ENCODE measurements at places on chromosomes 6 and 20.

GRCh38 chr20:5833309-5833941 lies 83.2 kb downstream of the SHLD1 start:
- no peak overlapping the region for H3K27ac ChIP-seq
- no peak overlapping the region for H3K4me3 ChIP-seq
- H3K27me3 ChIP-seq, result no peaks in the 10 kb centered on the region
- no peaks in the 10 kb centered on the region for H3K36me3 ChIP-seq
- peaks cover 10% of the 10 kb centered on the region for H3K4me1 ChIP-seq
- no peak for DNase-seq

GRCh38 chr6:18279422-18279821 lies 15.1 kb upstream of the DEK start:
- H3K4me1 ChIP-seq, result no peaks in the 10 kb centered on the region
- no peak overlapping the region for H3K4me3 ChIP-seq
- DNase-seq, result no peak

GRCh38 chr6:20188630-20189075 lies 23.6 kb downstream of the MBOAT1 start:
- H3K36me3 ChIP-seq, result no peaks in the 10 kb centered on the region
- H3K27ac ChIP-seq, result no peak overlapping the region
- no peak overlapping the region for H3K4me3 ChIP-seq
- no peaks in the 10 kb centered on the region for H3K27me3 ChIP-seq
- H3K4me1 ChIP-seq, result no peaks in the 10 kb centered on the region

GRCh38 chr6:119205911-119206618 lies 127.6 kb upstream of the FAM184A start:
- no peak for DNase-seq
- H3K4me1 ChIP-seq, result no peaks in the 10 kb centered on the region
- no peak overlapping the region for H3K27ac ChIP-seq
- peaks cover 4% of the 10 kb centered on the region for H3K36me3 ChIP-seq

DNA sequence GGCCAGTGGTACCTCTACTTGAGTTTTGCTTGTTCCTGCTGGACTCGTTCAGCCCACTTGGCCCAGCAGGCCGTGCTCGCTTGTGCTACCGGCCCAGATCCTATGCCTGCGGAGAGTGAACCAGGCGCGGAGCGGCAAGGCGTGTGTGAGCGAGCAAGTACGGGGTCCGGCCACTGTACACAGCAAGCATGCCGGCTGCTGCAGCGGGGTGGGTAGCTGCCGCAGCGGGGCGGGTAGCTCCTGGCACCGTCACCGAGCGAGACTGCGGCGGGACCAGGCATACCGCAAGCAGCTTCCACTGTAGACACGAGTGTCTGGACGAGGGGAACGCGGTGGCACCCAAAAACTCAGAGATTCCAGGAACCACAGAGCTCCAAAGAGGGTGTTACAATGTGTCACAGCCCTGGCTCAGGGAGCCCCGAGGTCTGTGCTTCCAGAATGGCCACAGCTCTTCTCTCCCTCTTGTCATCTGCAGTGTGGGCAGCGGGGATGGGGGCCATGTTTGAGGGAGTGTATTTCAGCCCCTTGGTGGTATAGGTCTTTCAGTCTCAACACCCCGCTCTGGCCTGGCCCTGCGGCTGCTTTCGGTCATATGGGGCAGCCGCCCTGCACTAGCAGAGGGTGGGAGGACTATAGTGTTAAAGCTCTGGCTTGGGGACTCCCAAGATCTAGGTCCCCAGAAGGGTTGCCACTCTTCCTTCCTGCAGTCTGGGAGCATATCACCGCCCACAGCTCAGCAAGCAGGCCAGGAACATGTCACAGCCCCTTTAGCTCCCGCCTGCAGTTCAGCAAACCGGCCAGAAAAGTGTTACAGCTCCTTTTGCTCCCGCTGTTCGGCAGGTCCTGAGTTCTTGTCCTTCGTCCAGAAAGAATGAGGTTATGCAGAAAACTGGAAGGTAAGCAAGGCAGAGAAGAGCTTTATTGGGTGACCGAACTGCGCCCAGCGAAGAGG lies 6.1 kb upstream of the RWDD1 start:
- no peak overlapping the region for H3K27ac ChIP-seq
- no peaks in the 10 kb centered on the region for H3K36me3 ChIP-seq
- no peak overlapping the region for H3K4me3 ChIP-seq
- H3K4me1 ChIP-seq, result peaks cover 5% of the 10 kb centered on the region
- peaks cover 18% of the 10 kb centered on the region for H3K27me3 ChIP-seq

DNA sequence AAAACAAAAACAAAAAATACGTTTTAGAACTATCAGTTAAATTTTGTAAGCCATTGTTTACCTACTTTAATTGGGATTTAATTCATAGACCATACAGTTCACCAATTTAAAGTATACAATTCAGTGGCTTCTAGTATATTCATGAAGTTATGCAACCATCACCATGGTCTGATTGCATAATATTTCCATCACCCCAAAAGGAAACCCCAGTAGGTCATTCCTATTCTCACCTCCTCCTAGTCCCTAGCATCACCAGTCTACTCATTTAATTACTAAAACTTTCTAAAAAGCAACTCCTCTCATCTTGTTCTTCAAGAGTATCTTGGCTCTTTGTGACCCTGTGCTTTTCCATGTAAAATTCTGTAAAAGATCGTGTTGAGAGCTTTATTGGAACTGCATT lies 60.2 kb downstream of the ASXL1 start:
- no peaks in the 10 kb centered on the region for H3K36me3 ChIP-seq
- no peak overlapping the region for H3K4me3 ChIP-seq
- peaks cover 3% of the 10 kb centered on the region for H3K4me1 ChIP-seq
- H3K27me3 ChIP-seq, result no peaks in the 10 kb centered on the region
- H3K27ac ChIP-seq, result no peak overlapping the region
- DNase-seq, result no peak

- H3K36me3 ChIP-seq, result no peaks in the 10 kb centered on the region
- peaks cover 78% of the 10 kb centered on the region for H3K27me3 ChIP-seq
- H3K27ac ChIP-seq, result no peak overlapping the region
- peak overlapping the region; percentile 61 for H3K4me3 ChIP-seq
- DNase-seq, result peak; percentile 21
- H3K4me1 ChIP-seq, result peaks cover 7% of the 10 kb centered on the region
Observed at GRCh38 chr6:117483645-117484016, 1.2 kb downstream of the DCBLD1 start.

- DNase-seq, result no peak
- no peak overlapping the region for H3K4me3 ChIP-seq
- H3K4me1 ChIP-seq, result no peaks in the 10 kb centered on the region
Observed at GRCh38 chr20:48819821-48820648, 7.8 kb downstream of the PREX1 start.

- H3K4me3 ChIP-seq, result no peak overlapping the region
- no peaks in the 10 kb centered on the region for H3K27me3 ChIP-seq
- H3K4me1 ChIP-seq, result no peaks in the 10 kb centered on the region
- H3K36me3 ChIP-seq, result no peaks in the 10 kb centered on the region
- H3K27ac ChIP-seq, result no peak overlapping the region
Observed at GRCh38 chr6:125858427-125859320, 67.9 kb downstream of the NCOA7 start.

DNA sequence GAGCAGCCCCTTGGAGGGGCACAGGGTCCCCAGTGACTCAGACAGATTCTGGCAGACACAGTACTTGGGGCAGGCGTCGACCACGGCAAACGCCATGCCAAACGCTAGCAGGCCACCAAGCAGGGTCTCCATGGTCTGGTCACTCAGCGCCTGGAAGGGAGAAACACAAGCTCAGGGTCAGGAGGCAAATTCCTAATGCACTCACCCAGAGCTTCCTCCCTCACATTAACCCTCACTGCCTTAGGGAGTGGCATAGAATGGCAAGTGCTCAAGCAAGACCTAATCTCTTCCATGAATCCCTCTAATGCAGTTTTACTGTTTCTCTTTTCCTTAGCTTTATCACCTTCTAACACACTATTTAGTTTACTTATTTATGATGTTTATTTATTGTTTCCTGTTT lies 154.2 kb downstream of the LRFN2 start:
- no peaks in the 10 kb centered on the region for H3K36me3 ChIP-seq
- no peak overlapping the region for H3K4me3 ChIP-seq
- no peak for DNase-seq
- H3K27me3 ChIP-seq, result no peaks in the 10 kb centered on the region
- H3K27ac ChIP-seq, result no peak overlapping the region

GRCh38 chr6:6193221-6193745 lies 127.2 kb downstream of the F13A1 start:
- H3K4me3 ChIP-seq, result no peak overlapping the region
- H3K27ac ChIP-seq, result no peak overlapping the region
- no peaks in the 10 kb centered on the region for H3K4me1 ChIP-seq

- H3K27me3 ChIP-seq, result peaks cover under 1% of the 10 kb centered on the region
- peak overlapping the region; percentile 12 for H3K27ac ChIP-seq
- no peak for DNase-seq
- peaks cover 7% of the 10 kb centered on the region for H3K4me1 ChIP-seq
Observed at GRCh38 chr6:132511210-132511830, 1.6 kb downstream of the STX7 start.

DNA sequence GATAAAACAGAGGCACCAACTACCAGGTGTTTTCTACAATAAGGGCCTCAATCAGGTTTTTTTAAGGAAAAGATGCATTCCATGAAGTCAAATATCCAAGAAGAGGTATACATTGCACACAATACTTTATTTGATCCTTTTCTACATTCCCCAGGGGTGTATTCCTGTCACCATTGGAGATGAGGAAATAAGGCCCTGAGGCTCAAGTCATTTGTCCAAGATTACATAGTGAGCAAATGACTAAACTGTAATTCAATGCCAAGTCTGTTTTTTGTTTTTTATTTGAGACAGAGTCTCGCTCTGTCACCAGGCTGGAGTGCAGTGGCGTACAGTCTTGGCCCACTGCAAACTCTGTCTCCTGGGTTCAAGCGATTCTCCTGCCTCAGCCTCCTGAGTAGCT lies 69.2 kb upstream of the CDYL start:
- H3K4me1 ChIP-seq, result no peaks in the 10 kb centered on the region
- H3K27me3 ChIP-seq, result no peaks in the 10 kb centered on the region
- no peak overlapping the region for H3K4me3 ChIP-seq
- DNase-seq, result no peak
- H3K27ac ChIP-seq, result no peak overlapping the region

GRCh38 chr6:134477991-134478635 lies 160.2 kb upstream of the SGK1 start:
- H3K27me3 ChIP-seq, result no peaks in the 10 kb centered on the region
- no peak for DNase-seq

- H3K36me3 ChIP-seq, result no peaks in the 10 kb centered on the region
- no peaks in the 10 kb centered on the region for H3K4me1 ChIP-seq
- no peak for DNase-seq
- H3K27ac ChIP-seq, result no peak overlapping the region
- H3K27me3 ChIP-seq, result no peaks in the 10 kb centered on the region
Observed at GRCh38 chr6:156639009-156639721, 138.0 kb upstream of the ARID1B start.

- no peak for DNase-seq
- H3K27ac ChIP-seq, result no peak overlapping the region
- no peaks in the 10 kb centered on the region for H3K4me1 ChIP-seq
- H3K27me3 ChIP-seq, result no peaks in the 10 kb centered on the region
- H3K4me3 ChIP-seq, result no peak overlapping the region
Observed at GRCh38 chr20:23096097-23096496, 10.0 kb upstream of the CD93 start.

DNA sequence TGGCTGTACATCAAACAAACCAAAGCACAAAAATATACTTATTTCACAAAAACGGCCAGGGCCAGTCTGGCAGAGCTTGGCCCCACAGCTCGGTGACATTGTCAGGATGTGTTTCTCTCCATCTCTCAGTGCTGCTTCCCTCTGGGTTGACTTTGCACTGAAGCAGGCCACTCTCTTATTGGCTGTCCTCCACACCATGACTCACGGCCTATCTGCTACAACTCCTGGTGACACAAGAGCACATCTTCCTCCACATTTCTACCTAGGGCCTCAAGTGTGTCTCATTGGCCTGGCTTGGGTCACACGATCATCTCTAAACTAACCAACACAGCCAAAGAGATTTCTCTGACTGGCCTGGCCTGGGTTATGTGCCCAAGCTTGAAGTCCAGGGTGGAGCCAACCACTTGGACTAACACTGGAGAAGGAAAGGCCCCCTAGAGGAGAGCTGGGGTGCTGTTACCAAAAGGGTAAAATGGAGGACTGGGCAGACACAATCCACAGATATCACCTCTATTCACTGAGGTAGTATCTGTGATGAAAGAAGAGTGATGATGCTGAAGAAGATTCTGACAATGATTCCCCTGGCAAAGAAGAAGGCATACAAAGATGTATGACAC lies 159.8 kb upstream of the TSHZ2 start:
- no peak for DNase-seq
- H3K4me1 ChIP-seq, result no peaks in the 10 kb centered on the region
- H3K36me3 ChIP-seq, result no peaks in the 10 kb centered on the region
- no peaks in the 10 kb centered on the region for H3K27me3 ChIP-seq

DNA sequence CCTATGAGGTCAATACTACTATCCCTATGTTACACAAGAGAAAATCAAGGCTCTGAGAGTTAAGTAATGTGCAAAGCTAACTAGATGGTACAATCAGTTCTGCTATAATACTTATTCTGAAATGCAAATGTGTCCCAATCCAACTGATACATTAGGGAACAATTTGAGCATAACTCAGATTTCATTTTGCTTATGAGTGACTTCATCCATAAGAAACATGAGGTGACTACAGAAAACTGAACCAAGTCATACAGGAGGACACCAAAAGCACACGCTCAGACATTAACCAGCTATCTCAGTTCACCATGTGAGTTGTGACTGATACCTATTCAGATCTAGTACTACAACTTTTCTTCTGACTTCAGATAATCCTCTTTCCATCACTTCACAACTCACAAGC lies 179.9 kb upstream of the RUNX2 start:
- H3K27me3 ChIP-seq, result no peaks in the 10 kb centered on the region
- H3K27ac ChIP-seq, result no peak overlapping the region
- DNase-seq, result no peak
- no peak overlapping the region for H3K4me3 ChIP-seq
- no peaks in the 10 kb centered on the region for H3K4me1 ChIP-seq

DNA sequence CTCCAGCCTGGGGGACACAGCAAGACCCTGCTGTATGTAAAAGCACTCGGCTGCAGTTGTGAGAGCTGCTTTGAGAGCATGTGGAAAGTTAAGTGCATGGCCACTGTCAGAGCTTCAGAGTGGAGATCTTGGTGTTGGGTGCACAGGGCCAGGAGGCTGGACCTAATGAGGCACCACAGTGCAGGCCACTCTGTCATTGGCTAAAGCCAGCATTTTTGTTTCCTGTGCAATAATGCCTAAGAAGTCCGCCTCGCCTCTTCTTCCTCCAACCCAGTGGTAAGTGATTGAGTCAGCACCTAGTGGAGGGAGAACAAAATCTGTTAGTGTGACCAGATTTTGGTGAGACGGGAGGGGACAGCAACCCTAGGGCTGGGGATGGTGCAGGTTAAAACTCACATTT lies 60.6 kb downstream of the SSR1 start:
- no peak for DNase-seq
- H3K4me3 ChIP-seq, result no peak overlapping the region
- peaks cover 31% of the 10 kb centered on the region for H3K36me3 ChIP-seq
- no peaks in the 10 kb centered on the region for H3K4me1 ChIP-seq
- no peak overlapping the region for H3K27ac ChIP-seq
